ENCODE measurements at places on chromosomes 11 and 22. TPM values are rescaled to one million over a fixed set of nuclear protein-coding genes. Genes with fewer than 3 reads are reported as not detected.

CLDN5 gene
- total RNA-seq, result not detected

SCN2B gene
- 0.29 TPM for total RNA-seq

DKK3 gene
- total RNA-seq, result 328 TPM

ANAPC15 gene
- total RNA-seq, result 39.0 TPM

OR51I1 gene
- total RNA-seq, result not detected

OR10A5 gene
- total RNA-seq, result not detected

ANKK1 gene
- total RNA-seq, result 0.19 TPM

SCGB2A2 gene
- total RNA-seq, result not detected

OR2AG2 gene
- 0.27 TPM for total RNA-seq

KCNK7 gene
- not detected for total RNA-seq

DNA sequence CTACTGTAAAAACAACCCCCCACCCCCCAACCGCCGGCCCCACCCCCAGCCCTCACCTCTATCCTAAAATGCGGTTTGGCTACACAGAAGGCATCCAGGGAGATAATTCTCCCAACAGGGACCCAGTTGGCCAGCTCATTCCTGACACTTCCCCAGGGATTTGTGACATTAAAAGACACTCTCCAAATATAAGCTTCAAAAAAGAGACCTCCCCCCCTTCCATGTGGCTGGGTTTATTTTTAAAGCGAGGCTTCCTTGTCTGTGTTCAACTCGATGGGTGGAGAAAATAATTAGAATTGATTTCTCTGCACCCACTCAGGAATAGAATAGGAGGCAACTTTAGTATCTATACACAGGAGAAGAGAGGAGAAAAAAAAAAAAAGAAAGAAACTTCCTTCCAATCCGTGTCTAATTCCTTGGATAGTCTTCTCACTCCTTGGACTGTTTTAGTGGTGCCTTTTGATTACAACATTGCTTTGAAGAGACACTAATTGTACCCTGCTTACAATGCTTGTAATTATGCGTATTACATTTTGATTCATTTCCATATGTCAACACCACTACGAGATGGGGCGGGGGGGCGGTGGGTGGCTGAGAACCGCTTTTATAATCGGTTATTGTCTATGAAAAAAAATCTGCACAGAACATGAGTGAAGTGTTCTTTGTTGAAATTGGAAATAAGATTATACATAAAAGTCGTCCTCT is 500.4 kb downstream of the MIAT start:
- DNase-seq, result no peak

DNA sequence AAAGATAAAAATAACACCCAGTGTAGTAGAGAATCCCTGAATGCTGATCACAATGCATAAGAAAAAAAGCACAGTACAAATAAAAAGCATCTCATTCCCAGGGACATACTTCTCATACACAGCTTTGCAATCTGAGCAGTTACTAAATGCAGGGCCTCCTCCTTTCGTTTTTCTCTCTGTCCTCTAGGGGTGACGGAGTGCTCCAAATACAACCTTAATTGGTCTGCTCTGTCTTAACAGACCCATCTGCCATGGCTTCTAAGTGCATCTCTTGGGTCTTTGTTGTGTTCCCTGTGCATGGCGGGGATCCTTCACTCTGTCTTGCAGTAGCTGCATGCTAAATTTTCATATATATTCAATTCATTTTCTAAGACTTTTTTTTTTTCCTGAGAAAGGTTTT is 1114.2 kb upstream of the RAG2 start:
- DNase-seq, result no peak

- DNase-seq, result peak; percentile 73
These were observed 216.4 kb downstream of the GRM5 start for GRCh38 chr11:88849368-88849767.

DNA sequence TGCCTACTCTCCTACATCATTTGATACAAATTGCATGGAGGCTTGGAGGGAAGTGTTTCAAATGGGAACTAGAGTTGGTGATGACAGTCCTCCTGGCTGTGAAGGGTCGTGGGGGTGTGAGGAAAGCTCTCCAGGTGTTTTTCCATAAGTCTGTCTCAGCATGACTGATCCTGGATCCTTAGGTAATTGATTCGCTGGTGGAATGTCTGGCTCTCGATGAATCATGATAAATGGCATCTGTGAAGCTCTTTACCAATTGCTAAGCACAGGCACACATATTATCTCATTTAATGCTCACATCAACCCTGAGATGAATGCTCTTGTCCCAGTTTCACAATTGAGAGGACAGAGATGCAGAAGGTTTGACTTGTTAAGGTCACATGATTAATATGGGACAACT is 107.5 kb downstream of the PKNOX2 start:
- peak; percentile 66 for DNase-seq

- DNase-seq, result no peak
These were observed 50.0 kb upstream of the ADA2 start for GRCh38 chr22:17269224-17269606.

DNA sequence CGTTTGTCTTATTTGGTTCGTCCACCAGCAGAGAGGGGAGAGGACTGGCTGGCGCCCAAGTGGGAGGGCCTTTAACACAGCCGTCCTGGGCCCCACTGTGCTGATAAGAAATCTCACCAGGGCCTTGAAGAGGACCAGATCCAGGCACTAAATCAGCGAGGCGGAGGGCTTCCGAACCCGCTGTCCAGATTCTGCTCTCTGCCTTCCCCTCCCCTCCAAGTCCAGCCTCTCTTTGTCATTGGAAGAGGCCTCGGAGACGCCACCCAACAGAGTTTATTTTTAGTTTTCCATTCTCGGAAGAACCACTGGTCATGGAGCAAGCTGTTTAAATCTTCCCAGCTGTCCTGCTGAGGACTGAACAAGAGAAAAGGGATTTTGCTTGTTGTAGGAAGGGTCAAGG is 9.3 kb upstream of the FXYD6 start:
- no peak for DNase-seq

DNA sequence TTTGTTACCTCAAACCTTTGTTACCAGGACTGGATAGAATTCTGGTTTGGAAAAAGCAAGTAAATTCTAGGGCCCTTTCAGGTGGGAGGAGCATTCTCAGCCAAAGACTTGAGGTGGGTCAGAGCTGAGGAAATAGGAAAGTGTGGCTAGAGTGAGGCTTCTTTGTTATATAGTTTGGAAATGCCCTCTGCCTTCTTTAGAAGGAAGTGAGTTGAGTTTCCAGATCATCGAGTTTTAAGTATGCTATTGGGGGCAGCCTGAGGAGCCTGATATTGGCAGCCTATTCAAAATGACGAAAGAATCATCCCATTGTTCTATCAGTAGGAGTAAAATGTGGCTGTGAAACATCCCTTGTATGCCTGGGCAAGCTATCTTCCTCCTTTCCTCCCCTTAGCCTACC is 134.1 kb downstream of the ARHGAP42 start:
- no peak for DNase-seq

GRCh38 chr11:75560644-75561043 is 1.4 kb upstream of the SERPINH1 start:
- peak; percentile 63 for DNase-seq

GRCh38 chr22:39746600-39747262 is 146.8 kb downstream of the ENTHD1 start:
- DNase-seq, result no peak

DNA sequence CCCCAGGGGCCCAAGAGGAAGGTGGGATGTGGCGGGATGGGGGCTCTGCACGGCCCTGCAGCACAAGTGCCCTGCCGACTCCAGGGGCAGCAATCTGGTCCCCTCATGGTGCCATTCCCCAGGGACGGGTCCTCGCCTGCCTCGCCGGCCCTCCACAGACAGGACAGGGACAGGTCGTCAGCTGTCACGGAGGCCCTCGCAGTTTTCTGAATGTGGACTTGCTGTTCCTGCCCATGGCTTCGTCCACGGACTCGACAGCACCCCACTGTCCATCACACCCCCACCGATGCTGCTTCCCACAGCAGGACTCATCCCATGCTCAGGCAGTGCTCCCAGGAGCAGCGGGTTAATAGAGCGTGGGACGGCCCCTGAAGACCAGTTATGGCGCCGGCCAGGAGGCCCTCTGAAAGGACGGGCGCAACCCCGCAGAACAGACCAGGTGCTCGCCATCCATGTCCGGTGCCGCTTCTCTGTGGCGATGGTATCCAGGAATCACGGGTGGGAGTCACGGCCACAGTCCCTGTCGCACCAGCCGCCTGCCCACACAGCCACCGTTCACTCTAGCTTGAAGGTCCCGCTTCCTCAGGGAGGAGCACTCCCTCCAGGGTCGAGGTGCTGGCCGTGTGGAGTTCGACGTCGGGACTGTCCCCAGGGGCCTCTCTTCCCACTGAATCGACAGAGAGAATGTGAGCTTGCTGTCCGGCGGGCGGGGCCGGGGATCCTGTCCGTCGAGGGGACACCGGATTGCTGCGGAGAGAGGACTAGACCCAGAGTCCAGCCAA is 18.5 kb upstream of the MUC2 start:
- no peak for DNase-seq

GRCh38 chr11:116793772-116794097 is 2.1 kb upstream of the APOA5 start:
- DNase-seq, result no peak

DNA sequence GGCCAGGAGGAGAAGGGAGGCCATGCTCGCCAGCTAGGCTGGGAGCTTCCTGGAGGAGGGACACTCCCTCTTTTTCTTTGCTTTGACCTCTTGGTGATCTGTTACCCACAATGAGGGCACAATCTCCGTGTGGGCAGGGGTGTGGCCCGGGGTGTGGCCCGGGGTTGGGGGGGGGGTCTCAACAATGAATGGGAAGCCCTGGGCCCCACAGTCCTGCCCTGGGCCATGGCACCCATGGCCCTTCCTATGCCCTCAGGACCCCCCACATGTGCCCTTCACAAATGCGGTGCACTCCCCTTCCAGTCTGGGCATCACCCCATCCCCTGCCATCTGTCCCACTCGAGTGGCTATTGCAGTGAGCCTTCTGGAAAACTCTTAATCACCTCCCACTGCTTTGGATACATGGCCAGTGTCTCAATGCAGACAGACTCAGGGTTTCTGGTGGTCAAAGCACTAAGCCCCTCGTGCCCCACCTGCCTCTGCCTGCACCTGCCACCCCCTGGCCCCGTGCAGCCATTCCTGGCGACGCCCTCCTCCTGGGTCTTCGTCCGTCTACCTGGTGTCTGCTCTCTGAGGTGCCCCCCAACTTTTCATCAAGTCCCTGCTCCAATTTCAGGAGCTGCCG is 611.3 kb downstream of the TBC1D22A start:
- no peak for DNase-seq

DNA sequence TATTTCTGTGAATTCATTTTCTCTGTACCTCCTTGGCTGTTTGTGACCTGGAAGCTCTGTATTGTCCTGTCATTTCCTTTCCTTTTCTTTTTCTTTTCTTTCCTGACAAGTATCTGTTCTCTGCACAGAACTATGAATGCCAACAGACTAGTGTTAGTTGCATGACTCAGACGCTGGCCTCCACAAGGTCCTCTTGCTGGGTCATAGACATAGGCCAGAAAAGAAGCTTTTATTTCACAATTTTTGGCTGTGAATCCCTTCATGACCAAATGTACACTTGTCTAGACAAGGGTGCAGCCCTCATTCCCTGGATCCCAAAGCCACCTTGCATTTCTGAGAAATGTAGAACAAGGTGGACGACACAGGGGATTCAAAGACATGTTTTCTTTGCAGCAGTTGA is 104.1 kb upstream of the MTNR1B start:
- DNase-seq, result peak; percentile 60

- no peak for DNase-seq
These were observed 35.5 kb downstream of the BBOX1 start for GRCh38 chr11:27076121-27076589.

- peak; percentile 26 for DNase-seq
These were observed 69.7 kb downstream of the SNX19 start for GRCh38 chr11:130846606-130847005.

- no peak for DNase-seq
These were observed 123.6 kb downstream of the MN1 start for GRCh38 chr22:27677905-27678458.

GRCh38 chr11:2709429-2709828 is 9.6 kb upstream of the KCNQ1OT1 start:
- no peak for DNase-seq

- DNase-seq, result peak; percentile 26
These were observed 3.9 kb upstream of the NUP50 start for GRCh38 chr22:45159652-45160462.

- no peak for DNase-seq
These were observed 41.4 kb upstream of the ST14 start for GRCh38 chr11:130118165-130118564.

- DNase-seq, result no peak
These were observed 37.7 kb upstream of the BLID start for GRCh38 chr11:122153746-122154145.

DNA sequence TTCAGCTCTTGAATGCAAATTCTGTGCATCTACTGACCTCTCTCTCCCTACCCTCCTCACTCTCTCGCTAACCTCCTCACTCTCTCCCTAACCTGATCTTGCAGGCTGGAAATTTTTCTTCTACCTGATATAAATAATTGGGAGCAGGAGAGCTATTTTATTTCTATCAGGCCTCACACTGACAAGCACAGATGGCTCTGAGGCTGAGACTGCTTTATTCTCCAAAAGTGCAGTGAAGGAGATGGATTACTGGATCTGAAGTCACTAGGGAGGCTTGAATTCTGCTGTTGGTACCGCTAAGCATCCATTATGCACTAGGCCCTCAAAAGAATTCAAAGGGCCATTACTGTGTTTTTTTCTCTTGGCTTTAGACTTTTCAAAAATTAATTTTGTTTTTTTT is 19.4 kb upstream of the LDHA start:
- DNase-seq, result no peak

- DNase-seq, result no peak
These were observed 215.1 kb downstream of the PGR start for GRCh38 chr11:100914415-100915110.

GRCh38 chr22:23756891-23757290 is 2.7 kb upstream of the VPREB3 start:
- DNase-seq, result no peak

DNA sequence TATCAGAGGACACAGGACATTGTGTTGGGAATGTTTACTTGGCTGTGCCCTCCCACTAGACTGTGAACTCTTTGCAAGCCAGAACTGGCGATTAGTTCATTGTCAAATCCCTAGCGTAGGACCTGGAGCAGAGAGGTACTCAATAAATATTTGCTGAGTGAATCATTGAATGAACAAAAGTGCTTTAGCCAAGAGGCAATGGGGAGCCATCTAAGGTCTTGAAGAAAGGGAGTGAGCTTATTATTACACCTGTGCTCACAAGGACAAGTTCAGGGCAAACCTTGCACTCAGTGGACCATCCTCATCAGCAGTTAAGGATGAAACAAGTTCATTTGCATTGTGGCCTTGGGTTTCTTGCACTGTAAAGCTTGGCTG is 1.1 kb upstream of the RASSF10 start:
- DNase-seq, result no peak

- DNase-seq, result no peak
These were observed 12.5 kb upstream of the E2F8 start for GRCh38 chr11:19253153-19253745.
